ENCODE measurements at places on chromosomes 6 and 20. TPM values are rescaled to one million over a fixed set of nuclear protein-coding genes. Genes with fewer than 3 reads are reported as not detected.

BANF2 gene
- not detected for total RNA-seq

FKBP1C gene
- 0.73 TPM for total RNA-seq

CD109 gene
- 3.0 TPM for total RNA-seq

LSM2 gene
- 15.4 TPM for total RNA-seq

CLPSL1 gene
- total RNA-seq, result not detected

RIMS1 gene
- total RNA-seq, result under 0.01 TPM

GSTA3 gene
- not detected for total RNA-seq

ADGRF5 gene
- total RNA-seq, result not detected

TTPAL gene
- total RNA-seq, result 4.7 TPM

OTOR gene
- not detected for total RNA-seq

MRPS18B gene
- 31.3 TPM for total RNA-seq

All from mononuclear cell (primary cell).